Activated CD8-positive, alpha-beta memory T cell treated with anti-CD3 and anti-CD28 coated beads for 1 hour (primary cell): ENCODE measurements at places on chromosomes 7 and 10.

GRCh38 chr10:63369711-63370110 lies 96.1 kb downstream of the JMJD1C start:
- no peak for DNase-seq

DNA sequence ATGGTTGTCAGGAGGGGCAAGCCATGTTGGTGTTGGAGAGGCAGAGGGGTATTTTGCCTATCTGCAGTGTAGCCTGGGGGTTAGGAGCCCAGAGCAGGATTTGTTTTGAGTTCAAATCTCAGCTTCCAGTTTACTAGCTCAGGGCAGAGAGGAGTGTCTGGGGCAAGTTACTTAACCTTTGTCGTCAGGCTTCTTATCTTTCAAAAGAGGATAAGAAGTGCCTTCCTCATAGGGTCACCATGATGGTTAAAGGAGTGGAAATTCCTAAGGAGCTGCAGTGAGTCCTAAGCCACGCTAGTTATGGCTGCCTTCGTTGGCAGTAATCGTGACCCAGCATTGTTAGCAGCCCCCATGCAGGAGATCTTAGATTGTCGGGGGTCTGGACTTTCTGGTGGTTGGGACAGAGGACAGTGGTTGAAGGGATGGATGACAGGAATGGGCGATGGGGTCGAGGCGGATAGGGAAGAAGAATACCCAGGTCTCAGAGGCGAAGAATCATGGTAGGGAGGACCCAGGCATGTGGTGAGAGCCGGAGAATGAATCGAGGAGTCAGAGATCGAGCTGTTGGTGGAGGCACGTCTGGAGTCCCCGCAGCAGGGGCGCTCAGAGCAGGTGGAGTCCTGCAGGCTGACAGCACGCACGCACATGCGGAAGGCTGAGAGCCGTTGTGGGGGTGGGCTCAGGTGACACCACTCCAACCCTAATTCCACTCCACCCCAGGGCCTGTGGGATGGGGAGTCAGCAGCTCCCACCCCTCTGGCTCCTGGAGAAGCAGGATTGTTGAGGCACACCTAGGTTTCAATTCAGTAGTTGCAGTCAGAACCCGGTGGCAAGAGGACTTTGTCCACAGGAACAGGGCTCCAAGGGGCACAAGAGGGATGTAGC lies 11.6 kb downstream of the ADCK2 start:
- no peak for DNase-seq

- no peak for DNase-seq
Observed at GRCh38 chr7:11191574-11192220, 218.0 kb downstream of the PHF14 start.

GRCh38 chr7:151671514-151671913 lies 151.8 kb upstream of the RHEB start:
- DNase-seq: no peak

DNA sequence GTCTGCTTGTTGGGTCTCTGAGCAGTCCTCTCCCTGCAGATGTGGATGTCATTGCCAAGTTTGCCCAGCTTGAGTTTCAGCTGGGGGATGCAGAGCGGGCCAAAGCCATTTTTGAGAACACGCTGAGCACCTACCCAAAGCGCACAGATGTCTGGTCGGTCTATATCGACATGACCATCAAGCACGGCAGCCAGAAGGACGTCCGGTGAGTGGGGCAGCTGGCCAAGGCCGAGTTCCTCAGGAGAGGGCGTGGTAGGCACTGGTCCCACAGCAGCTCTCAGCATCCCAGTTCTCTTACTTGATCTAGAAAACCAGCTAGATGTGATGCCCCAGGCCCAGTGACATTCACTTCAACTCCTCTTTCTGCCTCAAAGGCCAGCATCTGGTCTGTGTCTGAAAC lies 7.7 kb downstream of the CALHM2 start:
- DNase-seq: no peak

- no peak for DNase-seq
Observed at GRCh38 chr7:81339946-81340345, 421.1 kb upstream of the SEMA3C start.

DNA sequence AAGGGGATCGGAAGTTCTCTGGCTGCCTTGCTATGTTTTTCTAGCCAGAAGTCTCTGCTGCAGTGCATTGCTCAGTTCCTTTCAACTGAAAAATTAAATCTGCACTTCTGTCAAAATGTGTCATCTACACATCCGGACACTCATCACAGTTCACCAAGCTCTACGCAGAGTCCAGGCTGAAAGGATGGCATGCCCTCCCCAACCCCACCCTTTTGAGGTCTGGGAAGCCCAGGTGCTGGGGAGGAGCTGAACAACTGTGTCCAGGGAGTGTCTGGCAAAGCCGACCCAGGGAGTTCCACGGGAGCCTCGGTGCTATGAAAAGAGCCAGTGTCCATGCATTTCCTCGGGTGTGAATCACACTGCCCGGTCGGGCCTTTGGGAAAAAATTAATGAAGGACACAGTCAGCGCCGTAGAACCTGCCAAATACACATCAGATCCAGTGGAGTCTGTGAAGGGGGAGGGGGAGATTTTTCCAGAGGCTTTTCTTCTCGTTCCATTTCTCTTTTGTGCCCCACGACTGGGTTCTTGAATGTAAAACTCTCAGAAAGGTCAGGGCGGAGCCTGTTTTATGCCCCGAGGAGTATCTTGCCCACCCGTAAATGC lies 757 bp upstream of the PALS2 start:
- no peak for DNase-seq

DNA sequence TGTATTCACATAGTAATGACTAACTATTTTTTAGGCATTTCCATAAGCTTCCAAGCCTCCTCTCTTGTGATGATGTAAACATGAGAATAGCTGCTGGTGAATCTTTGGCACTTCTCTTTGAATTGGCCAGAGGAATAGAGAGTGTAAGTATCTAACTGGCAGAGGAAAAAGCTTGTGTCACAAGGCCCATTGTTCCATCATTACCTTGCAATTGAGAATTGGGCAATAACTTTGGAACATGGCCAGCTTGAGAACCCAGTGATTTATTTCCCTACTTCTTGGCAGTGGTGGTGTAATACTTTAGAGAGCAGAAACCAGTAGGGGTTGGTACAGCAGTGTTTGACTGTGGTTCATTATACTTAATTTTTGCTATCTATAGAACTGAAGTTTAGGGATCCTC lies 12.0 kb downstream of the IFRD1 start:
- DNase-seq: no peak

- DNase-seq: no peak
Observed at GRCh38 chr7:996079-996872, 13.3 kb downstream of the CYP2W1 start.

DNA sequence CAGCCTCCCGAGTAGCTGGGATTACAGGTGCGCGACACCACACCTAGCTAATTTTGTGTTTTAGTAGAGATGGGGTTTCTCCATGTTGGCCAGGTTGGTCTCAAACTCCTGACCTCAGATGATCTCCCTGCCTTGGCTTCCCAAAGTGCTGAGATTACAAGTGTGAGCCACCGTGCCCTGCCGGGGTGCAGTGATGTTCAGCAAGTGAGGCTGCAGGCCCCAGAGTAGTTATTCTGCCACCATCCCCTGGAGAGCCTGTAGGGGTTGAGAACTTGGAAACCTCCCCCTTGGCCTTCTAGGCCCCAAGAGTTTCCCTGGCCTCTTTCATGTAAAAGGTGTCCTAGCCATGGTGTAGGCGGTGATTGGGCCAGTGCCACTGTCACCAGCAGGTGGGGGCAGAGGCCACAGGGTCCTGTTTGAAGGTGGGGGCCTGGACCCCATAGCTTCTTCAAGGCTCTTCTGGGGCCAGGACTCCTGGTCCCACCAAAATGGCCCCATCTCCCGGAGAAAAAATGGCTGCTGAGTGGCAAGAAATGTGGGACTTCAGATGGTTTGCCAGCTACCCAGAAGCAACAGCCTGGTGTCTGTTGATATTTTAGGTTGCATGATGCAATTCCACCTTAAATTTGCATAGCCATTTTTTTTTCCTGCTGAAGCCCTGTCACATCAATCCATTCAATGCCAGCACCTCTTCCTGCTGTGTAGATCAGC lies 25.5 kb upstream of the INMT start:
- DNase-seq: no peak

DNA sequence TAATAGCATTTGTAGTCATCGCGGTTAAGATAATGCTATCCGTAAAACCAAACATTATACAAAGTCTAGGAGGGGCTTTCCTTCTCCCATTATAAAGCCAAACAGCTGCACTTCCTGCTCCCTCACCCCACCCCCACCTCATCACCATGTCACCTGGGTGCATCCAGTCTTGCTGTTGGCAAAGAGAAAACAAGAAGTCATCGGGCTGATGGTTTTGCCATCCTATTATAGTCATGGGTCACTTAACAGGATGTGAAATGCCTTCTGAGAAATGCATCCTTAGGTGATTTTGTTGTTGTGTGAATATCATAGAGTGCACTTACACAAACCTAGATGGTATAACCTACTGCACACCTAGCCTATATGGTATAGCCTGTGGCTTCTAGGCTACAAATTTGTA lies 157.0 kb downstream of the BMPER start:
- no peak for DNase-seq

DNA sequence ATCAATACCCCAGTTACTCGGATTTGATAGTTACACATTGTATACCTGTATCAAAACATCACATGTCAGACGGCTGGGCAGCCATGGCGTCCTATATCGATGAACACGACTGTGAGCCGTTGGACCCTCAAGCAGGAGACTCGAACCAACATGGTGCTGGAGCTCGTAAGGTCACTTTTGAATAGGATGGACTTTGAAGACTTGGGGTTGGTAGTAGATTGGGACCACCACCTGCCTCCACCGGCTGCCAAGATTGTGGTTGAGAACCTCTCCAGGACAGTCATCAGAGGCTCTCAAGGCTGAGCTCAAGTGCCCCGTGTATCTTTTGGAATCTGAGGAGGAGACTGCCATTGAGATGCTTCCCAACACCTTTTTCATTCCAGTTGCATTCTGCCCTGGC lies 1.9 kb upstream of the RINT1 start:
- no peak for DNase-seq

DNA sequence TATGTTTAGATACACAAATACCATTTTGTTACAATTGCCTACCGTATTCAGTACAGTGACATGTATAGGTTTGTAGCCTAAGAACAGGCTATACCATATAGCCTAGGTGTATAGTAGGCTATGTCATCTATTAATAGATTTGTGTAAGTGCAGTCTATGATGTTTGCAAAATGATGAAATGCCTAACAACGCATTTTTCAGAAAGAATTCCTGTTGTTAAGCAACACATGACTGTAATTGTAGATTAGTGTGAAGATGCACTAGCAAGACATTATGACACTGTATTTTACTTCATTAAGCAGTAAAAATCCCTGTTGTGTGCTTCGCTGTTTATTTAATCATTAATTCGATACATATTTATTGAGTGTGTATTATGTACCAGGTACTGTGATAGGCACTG lies 446.0 kb downstream of the SUGCT start:
- no peak for DNase-seq

- no peak for DNase-seq
Observed at GRCh38 chr7:70093205-70093904, 495.1 kb downstream of the AUTS2 start.

- no peak for DNase-seq
Observed at GRCh38 chr10:100579261-100580090, 43.7 kb downstream of the HIF1AN start.

GRCh38 chr10:11594589-11595394 lies 16.7 kb downstream of the USP6NL start:
- DNase-seq: no peak

DNA sequence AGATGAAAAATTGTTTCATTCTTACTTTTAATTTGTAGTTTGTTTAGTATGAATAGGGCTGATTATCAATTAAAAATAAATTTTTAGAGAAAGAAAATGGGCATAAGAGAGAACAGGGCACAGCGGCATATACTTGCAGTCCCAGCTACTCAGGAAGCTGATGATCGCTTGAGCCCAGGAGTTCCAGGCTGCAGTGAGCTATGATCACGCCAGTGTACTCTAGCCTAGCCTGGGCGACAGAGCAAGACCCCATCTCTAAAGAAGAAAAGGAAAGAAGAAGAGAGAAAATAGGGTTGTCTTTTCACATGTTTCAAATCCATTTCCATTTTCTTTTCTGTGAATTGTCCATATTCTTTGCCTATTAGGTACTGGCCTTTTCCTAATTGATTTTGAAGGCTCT lies 8.0 kb downstream of the SMURF1 start:
- no peak for DNase-seq

DNA sequence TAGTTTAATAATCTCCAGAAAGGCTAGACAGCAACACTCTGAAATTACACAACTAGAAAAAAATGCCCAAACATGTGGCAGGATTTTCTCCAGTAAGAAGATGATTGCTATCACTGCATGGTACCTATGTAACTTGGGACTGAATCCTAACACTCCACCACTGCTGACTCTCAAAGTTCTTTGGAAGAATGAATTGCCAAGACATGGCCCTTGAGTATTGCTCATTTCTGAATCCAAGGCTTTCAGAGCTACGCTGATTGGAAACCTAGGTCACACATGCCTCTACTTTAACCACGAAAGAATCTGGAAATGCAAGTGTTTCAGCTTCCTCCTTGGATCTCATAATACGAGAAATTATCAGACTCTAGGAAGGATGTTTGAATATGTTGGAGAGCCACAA lies 167.5 kb upstream of the CELF2 start:
- no peak for DNase-seq
